Right lung (tissue), 10 donors: ENCODE measurements at places on chromosomes 1 and 21. TPM values are rescaled to one million over a fixed set of nuclear protein-coding genes. Genes with fewer than 3 reads are reported as not detected.

- no peak for DNase-seq
These were observed 12.8 kb upstream of the SKI start for GRCh38 chr1:2215329-2215728.

- DNase-seq: no peak
These were observed 594.8 kb downstream of the USP25 start for GRCh38 chr21:16324630-16325029.

DNA sequence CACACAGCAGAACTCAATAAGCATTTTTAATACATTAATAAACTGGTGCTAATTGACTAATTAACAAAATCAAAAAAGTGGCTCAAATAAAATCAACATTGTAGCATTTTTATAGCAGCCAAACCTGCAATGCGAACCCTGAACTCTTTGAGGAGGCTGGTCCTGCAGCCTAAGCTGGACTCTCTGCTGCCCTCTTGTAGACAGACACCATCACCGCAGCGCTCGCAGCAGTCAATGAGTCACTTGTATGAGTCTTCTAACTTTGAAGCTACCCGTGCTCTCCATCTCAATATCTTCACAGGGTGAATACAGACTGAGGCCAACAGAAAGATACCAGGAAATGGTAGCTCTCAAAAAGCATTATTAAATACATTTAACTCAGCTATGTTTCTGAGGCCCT, 9.7 kb upstream of the KRTAP7-1 start:
- peak; percentile 11 for DNase-seq

DNA sequence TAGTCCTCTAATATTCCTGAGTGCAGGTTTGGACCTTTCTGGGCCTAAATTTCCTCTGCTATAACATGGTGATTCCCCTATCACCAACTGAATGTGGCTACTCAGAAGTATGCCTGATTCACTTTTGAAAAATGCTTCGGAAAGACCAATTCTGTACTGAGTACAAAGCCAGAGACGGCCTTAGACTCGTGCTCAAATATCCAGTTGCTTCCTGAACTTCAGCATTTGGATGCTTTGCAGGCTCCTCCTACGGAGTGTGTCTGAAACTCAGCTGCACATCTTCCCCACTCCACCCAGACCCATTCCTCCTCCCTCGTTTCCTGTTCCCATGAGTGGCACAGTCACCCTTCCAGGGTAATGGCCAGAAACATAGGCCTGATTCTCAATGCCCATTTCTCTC, 98.4 kb upstream of the GADD45A start:
- DNase-seq: no peak

DNA sequence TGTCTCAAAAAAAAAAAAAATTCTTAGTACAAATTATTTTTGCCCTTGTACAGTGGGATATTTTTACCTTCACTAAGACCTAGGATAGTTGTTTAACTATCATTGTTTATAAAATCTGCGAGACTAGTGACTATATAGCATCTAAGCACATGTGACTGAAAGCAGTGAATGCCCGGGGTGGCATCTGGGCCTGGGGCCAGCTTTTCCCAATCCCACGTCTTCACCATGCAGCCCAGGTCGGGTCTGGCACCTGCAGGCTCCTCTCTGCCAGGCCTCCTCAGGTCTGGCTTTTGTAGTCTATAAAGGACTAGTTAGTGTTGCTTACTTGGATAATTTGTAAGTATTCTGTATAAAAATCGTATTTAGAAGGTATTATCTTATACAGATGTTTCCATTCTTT, 40.8 kb downstream of the CBS start:
- DNase-seq: no peak

DNA sequence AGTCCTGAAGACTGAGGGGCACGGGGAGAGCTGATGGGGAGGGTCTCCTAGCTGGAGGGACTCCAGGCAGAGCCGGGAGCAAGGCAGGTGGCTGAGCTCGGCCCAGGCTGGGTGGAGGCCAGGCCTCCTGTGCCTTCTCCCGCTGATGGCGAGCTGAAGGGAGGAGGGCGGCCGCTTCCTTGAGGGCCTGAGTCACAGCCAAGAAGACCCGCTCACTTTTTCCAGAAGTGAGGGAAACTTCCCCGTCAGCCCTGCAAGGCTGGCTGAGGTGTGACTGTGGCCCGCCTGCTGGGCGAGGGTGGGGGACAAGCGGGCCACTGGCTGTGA, 1.7 kb upstream of the VWA1 start:
- no peak for DNase-seq

DNA sequence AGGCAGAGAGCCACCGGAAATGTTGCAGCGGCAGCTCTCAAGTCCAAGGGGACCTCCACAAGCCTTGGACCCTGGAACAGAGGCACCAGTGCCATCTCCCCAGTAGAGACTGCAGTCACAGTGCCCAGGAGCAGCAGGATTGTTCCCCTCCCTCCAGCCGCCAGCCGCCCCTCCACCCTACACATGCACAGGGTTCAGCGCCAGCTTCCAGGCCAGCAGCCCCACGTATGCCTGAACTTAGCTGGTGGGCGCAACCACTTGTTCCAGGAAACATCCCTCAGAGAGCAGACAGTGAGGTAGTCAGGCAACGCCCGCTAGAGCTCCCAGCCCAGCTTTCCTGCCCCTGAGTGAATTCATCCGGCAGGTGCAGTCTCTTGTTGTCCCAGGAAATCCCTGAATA, 1098.1 kb upstream of the NCAM2 start:
- DNase-seq: no peak

DNA sequence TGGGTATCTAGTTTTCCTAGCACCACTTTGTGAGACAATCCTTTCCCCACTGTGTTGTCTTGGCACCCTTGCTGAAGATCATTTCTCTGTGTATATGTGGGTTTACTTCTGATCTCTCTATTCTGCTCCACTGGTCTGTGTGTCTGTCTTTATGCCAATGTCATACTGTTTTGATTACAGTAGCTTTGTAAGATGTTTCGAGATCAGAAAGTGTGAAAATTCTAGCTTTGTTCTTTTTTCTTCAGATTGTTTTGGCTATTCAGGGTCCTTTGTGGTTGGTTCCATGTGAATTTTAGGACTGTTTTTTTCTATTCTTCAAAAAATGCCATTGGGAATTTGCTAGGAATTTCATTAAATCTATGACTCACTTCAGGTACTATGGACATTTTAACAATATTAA, 116.2 kb downstream of the KIF26B start:
- no peak for DNase-seq

DNA sequence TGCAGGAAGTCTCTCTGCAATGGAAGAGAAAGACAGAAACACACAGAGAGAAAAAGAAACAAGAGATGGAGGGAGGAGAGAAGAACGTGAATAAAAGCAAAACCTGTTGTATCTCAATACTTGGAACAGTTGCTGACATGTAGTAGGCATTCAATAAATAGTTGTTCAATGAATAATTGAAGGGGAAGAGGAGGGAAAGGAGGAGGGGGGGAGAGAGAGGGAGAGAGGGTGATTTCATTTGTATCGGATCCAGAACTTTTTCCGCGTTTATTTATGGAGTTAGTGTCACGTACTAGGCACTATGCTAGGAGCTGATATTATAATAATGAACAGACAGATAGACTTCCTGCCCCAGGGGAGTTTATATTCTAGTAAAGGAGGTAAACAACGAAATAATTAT, 144.1 kb downstream of the OMA1 start:
- no peak for DNase-seq

- no peak for DNase-seq
These were observed 45.2 kb downstream of the GALNT2 start for GRCh38 chr1:230112131-230112701.

GRCh38 chr1:100130552-100131077, 2.1 kb downstream of the SASS6 start:
- DNase-seq: no peak

GRCh38 chr1:37034121-37035013, at the start of gene GRIK3:
Gene GRIK3, minus strand, starts transcription at chr1:37034515. Its CDS starts 407 bp downstream, at chr1:37034108.
- DNase-seq: no peak

GRCh38 chr1:225772323-225772768, 5.3 kb upstream of the SRP9 start:
- DNase-seq: peak; percentile 83

- DNase-seq: peak; percentile 23
These were observed 71.1 kb downstream of the SETD4 start for GRCh38 chr21:35989138-35989735.

DNA sequence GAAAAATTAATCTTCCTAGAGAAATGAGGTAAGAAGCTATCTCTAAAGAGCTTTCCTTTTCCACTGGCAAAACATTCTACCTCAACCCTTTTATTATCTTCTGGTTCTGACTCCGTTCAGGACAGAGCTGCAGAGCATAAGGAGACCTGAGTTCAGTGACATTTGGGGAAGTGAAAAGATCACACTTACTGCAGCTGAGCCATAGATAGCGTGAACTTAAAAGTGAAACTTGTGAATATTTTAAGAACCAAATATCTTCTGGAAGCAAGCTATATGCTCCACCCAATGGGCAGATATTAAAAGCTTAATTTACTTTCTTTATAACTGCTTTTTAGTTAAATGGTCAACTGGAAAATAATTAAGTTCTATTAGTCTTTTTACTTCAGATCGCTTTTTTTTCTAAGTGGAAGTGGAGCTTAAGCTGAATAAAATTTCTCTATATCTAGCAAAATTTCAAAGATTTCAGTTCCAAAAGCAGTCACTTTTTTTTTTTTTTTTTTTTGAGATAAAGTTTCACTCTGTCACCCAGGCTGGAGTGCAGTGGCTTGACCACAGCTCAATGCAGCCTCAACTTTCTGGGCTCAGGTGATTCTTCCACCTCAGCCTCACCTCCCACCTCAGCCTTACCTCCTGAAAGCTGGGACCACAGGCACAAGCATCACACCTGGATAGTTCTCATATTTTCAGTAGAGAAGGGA, 11.9 kb downstream of the PTPN22 start:
- DNase-seq: no peak

- no peak for DNase-seq
These were observed 155.8 kb downstream of the RYR2 start for GRCh38 chr1:237197470-237198425.

- no peak for DNase-seq
These were observed 147.2 kb upstream of the DPYD start for GRCh38 chr1:98068016-98068415.

GRCh38 chr21:34335316-34335715, 28.5 kb upstream of the KCNE2 start:
- no peak for DNase-seq

DNA sequence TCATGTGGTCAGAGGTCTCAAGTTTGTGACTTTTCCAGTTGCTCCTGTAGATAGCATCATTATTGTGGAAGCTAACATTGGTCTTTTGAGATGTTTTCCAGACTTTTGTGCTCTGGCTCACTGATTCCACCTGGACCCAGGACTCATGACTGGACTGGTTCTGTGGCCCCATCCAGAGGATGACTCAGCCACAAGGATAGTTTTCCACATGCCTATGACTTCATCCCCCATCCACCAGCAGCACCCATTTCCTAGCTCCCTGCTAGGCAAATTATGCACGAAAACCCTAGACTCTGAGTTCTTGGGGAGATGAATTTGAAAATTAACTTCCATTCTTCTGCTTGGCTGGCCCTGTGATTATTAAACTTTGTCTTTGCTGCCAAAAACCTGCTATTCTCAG, 949.3 kb downstream of the MRPL39 start:
- no peak for DNase-seq

DNA sequence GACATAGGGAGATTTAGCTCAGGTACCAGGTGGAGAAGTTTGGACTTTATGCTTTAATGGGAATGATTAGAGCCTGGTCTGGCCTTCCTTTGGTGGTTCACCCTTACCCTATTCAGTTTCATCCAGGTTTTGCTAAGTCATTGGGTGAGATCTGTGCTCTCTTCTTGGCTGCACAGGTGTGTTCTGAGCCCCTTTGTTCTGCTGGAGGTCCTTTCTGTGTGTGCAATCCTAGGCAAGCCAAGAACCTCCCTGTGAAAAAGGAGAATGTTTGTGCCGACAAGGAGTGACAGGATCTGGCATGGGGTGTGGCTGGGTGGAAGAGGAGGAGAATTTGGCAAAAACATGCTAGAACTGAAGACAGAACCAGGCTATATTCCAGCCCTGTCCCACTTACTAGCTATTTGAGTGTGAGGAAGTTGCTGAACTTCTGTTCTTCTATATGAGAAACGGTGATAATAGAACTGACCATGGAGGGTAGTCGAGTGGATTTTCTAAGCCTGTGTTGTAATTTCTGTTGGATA, 4.6 kb downstream of the GSTM5 start:
- DNase-seq: no peak

GRCh38 chr1:45018599-45019230, 6.7 kb downstream of the UROD start:
- peak; percentile 28 for DNase-seq

DNA sequence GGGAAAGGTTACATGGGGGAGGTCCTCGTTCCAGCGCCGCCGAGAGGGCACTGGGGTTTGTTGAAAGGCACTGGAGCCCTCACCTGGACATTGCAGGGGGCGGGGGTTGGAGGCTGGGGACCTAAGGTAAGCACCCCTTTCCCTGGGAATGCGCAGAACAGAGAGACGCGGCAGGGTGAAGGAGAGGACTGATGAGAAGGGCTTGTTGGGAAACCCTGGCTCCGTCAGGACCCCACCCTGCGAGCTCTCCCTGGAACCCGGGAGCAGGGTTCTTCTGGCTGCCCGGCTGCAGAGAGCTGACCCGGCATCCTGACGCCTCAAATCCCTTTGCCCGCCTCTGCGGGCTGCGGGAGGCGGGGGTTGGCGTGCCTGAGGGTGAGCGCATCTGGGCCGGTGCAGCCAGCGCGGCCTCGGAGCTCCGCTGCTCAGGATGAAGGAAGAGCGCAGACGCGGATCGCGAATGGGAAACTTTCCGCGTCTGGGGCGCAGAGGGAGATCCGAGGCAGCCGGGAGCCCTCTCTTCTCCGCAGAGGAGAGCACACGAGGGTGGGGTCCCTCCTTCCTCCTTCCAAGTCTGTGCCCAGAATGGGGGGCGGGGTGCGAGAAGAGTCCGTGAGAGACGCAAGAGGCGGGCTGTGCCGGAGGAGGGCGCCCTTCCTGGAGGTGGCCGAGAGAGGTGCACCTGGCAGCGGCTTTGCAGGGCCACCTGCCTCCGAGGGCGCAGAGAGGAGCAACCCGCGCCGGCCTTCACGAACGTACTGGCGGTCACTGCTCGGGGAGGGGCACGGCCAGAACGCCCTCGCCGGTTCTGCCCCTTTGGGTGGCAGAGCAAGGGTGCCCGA, 2.4 kb downstream of the IGSF21 start:
- DNase-seq: no peak

GRCh38 chr1:117368116-117369108, 1.2 kb downstream of the MAN1A2 start:
- no peak for DNase-seq

CIART gene
- polyA plus RNA-seq: 8.7 TPM

CD1D gene
- 1.5 TPM for polyA plus RNA-seq

GBP7 gene
- polyA plus RNA-seq: 0.21 TPM

WASF2 gene
- polyA plus RNA-seq: 137 TPM

AMIGO1 gene
- polyA plus RNA-seq: 2.6 TPM

RAB3B gene
- 0.39 TPM for polyA plus RNA-seq

S100A7 gene
- not detected for polyA plus RNA-seq

CASQ1 gene
- 0.31 TPM for polyA plus RNA-seq

TESK2 gene
- polyA plus RNA-seq: 9.2 TPM

LENEP gene
- polyA plus RNA-seq: 0.90 TPM

LAMC2 gene
- 44.6 TPM for polyA plus RNA-seq

RNU1-1 gene
- polyA plus RNA-seq: not detected

SLC1A7 gene
- polyA plus RNA-seq: 0.31 TPM

CLDN17 gene
- not detected for polyA plus RNA-seq

S100A11 gene
- polyA plus RNA-seq: 215 TPM

SLC44A3 gene
- 41.7 TPM for polyA plus RNA-seq
